ENCODE measurements at places on chromosomes 7 and 10.

- no peak for DNase-seq
Observed at GRCh38 chr10:110498982-110499795, 1.5 kb downstream of the DUSP5 start.

GRCh38 chr10:126013489-126014281, 117.3 kb downstream of the FANK1 start:
- no peak for DNase-seq

DNA sequence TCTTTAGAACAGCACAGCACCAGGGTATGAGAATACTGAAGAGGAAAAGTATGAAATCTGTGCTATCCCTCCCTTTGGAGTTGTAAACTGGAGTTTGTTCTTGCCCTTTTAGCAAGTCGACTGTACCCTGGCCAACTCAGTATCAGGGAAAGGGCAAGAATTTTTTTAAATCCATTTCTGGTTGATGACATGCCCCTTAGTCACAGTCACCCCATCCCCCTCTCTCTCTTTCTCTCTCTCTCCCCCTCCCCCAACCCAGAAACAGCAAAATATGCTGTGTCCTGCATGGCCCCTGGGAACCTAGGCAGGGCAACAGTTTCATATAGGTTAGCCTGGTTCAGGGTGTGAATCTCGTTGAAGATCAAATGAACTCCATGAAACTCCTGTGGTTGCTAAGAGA, 177.7 kb upstream of the ADO start:
- DNase-seq = no peak

DNA sequence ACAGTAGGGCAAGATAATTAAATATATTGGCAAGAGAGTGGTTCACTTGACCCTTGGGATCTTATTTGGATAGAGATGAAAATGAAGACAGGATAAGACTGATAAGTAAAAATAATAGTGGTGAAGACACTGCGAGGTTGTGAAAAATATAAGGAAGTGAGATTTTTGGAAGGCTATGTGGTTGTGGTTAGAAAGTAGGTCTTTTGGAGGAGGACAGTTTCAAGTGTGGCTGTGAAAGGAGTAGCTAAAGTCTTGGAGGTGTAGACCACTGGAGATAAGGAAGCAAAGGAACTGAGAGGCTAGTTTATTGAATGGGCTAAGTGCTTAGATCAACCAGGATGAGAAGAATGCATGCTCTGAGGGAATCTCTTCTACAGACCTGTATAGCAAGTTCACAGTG, 11.2 kb downstream of the MIOS start:
- no peak for DNase-seq

GRCh38 chr10:62817121-62817765, 1.1 kb upstream of the EGR2 start:
- no peak for DNase-seq

DNA sequence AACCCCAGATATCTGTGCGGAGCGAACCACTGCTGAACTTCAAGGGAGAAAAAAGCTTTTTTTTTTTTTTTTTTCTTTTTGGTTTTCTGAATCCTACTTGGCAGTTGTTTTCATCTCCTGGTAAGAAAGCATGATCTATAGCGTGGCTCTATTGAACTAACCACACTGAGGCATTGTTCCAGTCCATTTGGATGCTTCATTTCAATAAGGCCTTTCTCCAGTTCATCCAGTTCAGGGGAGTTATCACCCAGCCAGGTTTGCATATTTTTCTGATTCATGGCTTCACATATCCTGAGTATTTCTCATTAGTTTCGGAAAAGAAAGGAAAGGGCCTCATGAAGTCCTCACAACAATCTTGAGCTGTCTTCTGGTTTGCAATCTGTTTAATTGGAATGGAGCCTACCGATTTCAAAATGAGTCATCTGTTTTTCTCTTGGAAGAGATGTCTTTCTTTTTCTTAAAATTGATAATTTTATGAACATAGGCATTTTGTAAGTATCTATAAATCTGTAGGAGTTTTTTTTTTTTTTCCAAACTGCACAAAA, 93.1 kb upstream of the STEAP4 start:
- no peak for DNase-seq

GRCh38 chr7:5692845-5693278, 88.6 kb downstream of the RNF216 start:
- DNase-seq = peak; percentile 54

- DNase-seq = no peak
Observed at GRCh38 chr10:78304091-78305045, 270.7 kb downstream of the RPS24 start.

DNA sequence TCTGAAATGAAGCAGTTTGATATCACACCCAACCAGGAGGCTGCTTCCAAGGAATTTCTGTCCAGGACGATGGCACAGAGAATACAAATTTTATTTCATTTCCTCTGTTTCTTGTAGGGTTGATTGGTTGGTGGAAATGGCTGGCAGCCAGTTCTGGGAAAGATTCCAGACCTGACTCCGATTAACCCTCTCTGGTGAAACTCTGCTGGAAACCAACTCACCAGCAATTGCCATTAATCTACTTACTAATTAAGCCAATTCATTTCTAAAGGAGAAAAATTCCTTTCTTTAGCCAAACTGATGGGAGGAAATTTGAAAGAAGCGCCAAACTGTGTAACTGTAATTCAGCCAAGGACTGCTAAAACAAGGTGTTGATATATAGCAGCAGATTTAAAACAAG, 10.7 kb downstream of the PTF1A start:
- no peak for DNase-seq

DNA sequence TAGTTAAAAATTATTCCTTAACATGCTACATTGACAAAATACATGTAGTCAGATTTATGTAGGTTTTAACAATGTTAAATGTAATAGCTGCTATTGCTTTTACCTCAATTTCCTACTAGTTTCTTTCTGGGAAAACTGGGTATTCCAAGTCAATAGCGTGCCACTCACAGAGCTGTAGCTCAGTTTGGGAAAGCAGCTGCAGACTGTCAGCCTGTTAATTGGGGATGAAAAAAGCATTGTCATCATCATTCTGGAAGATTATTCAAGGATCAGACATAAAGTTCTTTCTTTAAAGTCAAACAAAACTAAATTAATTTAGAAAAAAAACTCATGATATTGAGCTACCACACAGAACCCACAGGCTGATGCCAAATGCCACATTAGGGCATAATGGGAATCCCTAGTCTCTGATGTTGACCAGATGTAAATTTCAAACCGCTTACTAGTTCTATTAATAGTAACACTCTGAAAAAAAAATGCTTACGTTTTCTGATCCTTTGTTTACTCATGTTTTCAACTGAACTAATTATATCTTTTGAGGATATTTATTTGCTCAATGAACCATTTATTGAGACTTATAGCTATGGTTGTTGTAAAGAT, 19.6 kb upstream of the AGMO start:
- no peak for DNase-seq

DNA sequence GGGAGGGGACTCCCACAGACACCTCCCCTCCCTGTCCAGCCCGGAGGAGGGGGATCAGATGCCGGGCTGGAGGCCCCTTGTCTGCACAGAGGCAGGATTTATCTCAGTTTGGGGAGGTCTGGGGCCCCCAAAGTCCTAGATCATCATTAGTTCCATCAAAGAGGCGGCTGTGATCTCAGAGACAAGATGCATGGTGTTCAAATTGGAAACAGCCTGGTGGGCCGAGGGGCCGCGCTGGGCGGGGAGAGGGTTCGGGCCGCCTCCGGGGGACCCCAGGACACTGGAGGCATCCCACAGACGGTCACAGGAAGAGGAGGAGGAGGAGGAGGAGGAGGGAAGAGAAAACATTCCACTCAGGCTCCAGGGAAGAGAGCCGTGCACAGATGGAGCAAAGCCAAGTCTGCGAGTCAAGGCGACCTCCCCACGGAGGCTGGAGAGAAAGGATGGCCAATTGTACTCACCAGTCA, 69.5 kb upstream of the CUX1 start:
- no peak for DNase-seq
